ENCODE measurements at places on chromosomes 6 and 20.
A peak's percentile ranks its signal among the peaks of the same experiment; 100 is the strongest.

- DNase-seq: no peak
Observed at GRCh38 chr20:16982091-16982726, 234.1 kb downstream of the OTOR start.

- DNase-seq: no peak
Observed at GRCh38 chr6:107545763-107546162, 55.8 kb downstream of the SOBP start.

- no peak for DNase-seq
Observed at GRCh38 chr6:30022189-30022588, 38.9 kb upstream of the POLR1H start.

DNA sequence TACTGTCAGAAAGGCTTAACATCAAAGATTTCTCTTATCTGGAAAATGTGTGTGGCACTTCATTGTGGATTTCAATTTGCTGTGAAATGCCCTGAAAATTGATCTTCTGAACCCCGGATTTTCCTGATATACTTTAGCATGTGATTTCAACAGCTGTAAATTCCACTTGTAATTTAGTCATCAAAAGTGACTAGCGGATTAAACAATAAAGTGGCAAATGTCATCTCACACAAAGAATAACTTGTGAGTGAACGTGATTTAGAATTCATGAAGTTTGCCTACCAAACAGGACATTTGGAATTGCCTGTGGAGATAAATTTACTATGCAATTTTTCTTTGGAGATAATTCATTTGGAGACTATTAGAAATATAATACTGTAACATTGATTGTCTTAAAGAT is 601.6 kb downstream of the COL12A1 start:
- DNase-seq: no peak

DNA sequence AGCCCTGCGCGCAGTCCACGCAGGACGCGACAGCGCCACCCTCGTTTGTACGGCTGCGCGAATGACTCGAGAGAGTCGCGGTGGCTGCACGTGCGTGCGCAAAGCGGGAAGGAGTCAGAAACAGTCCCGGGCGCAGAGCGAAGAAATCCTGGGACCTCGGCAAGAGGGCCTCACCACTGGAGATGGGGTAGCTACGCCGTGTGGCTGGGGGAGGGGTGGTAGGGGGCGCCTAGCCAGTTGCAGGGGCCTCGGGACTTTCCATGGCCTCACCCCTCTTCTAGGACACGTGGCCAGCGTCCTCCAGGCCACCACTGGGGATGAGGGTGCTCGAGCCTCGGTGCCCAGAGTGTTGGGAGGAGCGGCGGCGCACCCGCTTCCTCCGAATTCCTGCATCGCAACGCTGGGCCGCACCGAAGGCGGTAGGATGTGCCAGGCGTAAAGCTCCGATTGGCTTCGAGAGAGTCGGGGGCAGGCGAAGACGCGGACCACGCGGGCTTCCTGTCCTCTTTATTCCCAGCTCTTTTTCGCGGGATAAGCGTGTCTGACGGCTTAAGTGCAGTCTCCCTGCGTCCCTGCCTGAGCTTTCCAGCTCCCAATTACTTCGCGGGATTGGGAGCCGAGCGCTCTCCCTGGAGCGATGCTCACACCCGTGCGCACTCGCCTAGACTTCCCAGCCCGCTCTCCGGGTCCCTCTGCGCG is 38.7 kb downstream of the NCR2 start:
- no peak for DNase-seq

- DNase-seq: no peak
Observed at GRCh38 chr6:161584051-161584450, 310.2 kb upstream of the AGPAT4 start.

DNA sequence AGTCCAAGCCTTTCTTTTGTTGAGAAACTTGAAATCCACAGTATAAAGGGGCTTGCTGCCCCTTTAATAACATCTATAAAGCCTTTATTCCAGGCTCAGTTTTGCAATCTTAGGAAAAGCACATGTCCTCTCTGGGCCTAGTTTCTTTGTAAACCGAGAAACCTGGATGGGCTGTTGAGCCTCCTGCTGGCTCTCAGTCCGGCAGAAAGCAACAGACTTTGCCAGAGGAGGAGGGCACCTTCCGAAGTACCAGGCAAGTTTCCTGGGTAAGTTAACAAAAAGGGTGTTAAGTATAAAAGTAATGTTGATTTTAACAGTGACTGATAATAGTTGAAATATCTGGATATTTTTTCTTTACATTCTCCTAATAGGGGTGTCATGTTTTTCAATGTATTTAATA is 99.0 kb upstream of the POPDC3 start:
- no peak for DNase-seq

DNA sequence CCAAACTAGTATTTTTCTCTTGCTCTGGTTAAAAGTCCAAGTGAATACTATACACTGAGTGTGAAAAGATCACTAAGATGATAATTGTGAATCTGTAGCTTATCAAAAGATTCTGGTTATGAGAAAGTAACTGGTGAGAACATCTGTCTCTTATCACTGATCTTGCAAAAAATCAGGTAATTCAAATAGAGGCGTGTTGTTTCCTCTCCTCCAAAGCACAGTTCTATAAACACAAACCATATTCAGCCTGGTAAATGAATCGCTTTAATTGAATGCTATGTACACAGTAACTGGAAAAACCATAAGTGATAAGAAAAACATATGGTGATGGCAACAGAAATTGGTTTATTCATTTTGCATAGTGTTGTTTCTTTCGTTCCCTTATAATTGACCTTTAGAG is 161.0 kb downstream of the RALGAPA2 start:
- no peak for DNase-seq

GRCh38 chr6:46776070-46776712 is 17.0 kb upstream of the MEP1A start:
- no peak for DNase-seq

- DNase-seq: no peak
Observed at GRCh38 chr6:124479991-124480430, 482.2 kb upstream of the RNF217 start.

- no peak for DNase-seq
Observed at GRCh38 chr6:106555767-106556166, 73.5 kb downstream of the RTN4IP1 start.

DNA sequence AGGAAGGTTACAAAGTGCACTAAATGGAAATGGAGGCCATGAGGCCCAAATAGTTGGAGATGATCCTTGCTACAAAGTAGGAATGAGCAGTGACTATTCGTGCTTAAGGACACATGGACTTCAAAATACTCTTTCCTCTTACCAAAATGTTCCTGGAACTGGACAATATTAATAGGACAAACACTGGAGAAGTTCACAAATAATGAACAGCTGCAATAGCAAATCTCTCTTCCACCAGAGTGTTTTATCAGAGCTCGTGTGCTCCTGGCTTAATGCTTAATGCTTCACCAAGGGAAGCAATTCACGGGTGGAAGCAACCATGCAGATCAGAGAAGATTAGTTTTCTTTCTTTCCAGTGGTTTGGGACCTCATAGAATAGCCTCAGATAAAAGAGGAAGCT is 435.4 kb downstream of the BCKDHB start:
- no peak for DNase-seq

- DNase-seq: no peak
Observed at GRCh38 chr6:14620522-14620921, 502.9 kb downstream of the CD83 start.

GRCh38 chr6:25487012-25487411 is 165.0 kb upstream of the SCGN start:
- DNase-seq: no peak

GRCh38 chr6:51396583-51396982 is 577.9 kb downstream of the TFAP2B start:
- no peak for DNase-seq

DNA sequence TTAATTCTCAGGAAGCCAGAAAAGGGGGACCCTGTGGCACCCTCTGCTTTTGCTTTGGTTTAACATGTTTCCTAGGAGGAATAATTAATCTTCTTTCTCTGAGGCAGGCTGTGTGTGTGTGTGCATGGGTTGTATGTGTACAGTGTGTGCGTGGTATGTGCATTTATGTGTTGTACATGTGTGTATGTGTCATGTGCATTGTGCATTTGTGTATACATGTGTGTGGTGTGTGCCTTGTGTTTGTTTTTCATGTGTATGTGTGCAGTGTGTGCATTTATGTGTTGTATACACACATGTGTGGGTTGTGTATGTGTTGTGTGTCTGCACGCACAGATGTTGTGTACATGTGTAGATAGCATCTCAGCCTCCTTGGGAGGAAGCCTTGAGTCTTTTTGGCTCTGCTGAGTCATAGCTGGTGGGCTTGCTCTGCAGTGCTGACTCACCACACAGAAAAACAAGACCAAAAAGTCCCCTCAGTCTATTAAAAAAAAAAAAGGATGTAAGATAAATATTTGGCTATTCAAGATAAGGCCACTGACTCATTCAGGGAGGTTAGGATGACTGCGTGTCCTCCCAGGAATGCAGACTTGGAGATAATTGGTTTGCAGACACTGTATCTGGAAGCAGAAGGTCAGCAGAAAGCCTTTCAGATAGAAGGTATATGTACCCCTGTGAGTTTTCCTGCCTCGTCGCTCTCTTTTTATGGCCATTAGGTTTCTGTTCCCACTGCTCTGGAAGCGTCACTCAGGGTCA is 58.6 kb downstream of the SYNJ2 start:
- no peak for DNase-seq

DNA sequence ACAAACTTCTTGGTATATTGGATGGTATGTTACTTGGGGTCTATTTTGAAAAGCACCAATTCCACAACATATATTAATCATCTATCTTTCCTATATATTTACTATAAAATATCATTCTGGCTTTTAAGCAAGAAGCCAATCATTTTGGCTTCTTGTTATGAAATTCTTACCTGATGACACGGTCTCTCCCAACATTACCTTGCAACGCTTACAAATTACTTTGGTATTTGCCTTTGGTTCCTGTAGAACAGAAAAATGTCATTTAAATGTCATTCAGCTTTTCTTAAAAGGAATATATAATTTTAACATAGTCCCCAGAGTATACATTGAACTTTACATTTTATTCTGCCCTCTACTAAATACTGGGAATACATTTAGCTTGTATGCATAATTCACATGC is 27.4 kb downstream of the UBE3D start:
- no peak for DNase-seq

DNA sequence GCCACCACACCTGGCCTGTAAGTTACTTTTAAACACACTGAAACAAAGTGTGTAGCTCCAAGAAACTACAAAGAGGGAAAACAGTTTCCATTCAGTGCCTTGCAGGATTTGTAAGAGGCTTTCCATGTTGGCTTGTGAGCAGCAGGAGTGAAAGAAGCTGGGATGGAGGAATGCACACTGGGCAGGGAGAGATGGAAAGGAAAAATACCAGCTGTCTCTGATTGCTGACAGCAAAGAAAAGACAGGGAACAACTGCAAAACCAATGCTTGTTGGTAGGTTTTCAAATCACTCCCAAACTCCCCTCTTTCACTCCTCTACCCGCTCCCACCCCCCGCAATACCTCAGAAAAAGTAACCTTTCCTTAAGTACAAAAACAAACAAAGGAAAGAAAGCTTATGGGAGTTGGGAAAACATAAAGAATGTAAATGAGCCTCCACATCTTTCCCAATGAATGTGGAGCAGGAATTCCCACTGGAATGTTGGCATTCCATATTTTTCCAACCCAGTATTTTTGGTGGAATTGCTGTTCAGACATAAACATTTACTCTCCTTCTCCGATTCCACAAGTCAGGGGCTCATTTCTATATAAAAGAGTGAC is 166.1 kb downstream of the THBS2 start:
- peak; percentile 49 for DNase-seq

GRCh38 chr20:63952210-63952535 is 4.0 kb downstream of the UCKL1 start:
- DNase-seq: no peak

GRCh38 chr6:33641144-33641543 is 20.0 kb downstream of the ITPR3 start:
- DNase-seq: no peak

DNA sequence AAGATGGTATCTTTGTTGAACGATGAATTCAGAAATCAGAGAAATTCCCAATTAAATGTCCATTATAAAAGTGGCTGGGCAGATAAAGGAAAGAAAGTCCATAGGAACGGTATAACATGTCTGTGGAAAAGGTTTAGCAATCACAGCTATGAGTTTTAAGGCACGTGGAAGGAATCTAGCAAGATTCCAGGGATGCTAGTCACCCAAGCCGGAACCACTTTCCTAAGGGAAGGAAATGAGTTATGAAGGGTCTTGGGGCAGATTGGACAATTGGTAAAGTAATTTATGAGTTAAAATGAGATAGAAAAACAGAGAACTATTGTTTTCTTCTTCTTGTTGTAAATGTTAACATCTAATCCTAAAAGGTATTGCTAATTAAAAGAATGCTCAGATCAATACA is 384.8 kb downstream of the ADGRB3 start:
- no peak for DNase-seq

GRCh38 chr6:15171026-15171425 is 74.8 kb upstream of the JARID2 start:
- no peak for DNase-seq

- no peak for DNase-seq
Observed at GRCh38 chr20:46218656-46219055, 89.6 kb downstream of the CDH22 start.

- no peak for DNase-seq
Observed at GRCh38 chr20:53162251-53162835, 190.2 kb downstream of the TSHZ2 start.

DNA sequence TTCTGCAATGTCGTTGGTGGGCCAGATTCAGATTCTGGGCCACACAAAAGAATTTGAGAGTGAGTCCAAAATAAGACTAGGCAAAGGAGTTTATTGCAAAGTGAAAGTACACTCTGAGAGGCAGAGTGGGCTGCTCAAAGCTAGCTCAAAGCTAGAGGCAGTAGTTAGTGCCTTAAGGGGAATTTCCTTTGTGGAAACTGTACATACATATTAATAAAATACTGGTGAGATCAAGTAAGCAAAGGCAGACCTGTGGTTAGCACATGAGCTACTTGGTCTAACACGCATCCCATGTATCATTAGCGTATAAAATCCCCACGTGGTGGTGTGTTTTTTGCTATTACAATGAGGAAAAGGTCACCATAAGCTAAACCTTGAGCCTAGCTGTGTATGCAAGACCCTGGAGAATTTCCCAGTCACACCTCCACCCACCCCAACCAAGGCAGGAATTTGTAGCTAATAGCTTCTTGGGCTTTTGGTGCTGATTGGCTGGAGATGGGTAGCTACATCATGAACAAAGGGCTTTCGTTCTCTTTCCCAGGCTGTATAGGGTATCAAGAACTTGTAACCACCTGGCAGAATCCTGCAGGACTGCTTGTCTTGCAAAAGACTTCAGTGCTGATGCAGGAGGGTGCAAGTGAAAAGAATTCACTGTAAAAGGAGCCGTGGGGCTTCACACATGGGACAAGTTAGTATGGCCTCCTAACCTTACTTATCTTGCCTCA is 14.7 kb upstream of the TRIM26 start:
- no peak for DNase-seq

- no peak for DNase-seq
Observed at GRCh38 chr20:41619360-41620100, 1.4 kb upstream of the CHD6 start.

All from left forelimb (tissue), 1 donor.